ENCODE measurements at places on chromosomes 13 and 19.
A peak's percentile ranks its signal among the peaks of the same experiment; 100 is the strongest.

- no peak for DNase-seq
These were observed 14.7 kb downstream of the CDX2 start for GRCh38 chr13:27954406-27954851.

DNA sequence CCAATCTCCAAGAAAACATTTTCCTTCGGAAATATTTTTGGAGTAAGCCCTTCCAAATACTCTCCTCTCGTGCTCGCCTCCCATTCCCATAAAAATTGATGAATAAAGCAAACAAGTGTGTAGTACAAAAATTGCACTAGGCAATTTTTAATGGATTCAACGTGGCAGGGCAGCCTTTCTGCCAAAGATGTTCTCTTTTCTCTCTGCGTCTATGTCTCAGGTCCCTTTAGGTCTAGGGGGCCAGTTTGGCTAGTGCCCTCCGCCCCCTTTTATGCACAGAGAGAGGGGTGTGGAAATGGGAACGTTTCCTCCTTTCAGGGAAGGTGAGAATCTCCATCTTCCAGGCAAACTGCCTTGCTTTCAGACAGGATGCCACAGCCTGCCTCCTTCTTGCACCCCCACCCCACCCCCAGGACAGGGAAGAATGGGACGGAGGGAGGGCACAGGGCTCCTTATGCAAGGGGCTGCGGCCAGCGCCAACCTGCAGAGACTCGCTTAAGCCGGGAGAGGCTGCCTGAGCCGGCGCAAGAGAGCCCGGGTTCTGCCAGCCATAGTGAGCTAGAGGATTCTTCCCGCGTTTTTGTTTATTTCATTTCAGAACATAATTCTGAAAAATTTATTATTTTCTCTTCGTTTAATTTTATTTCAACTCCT, 2.7 kb upstream of the ZIC2 start:
- no peak for DNase-seq

- no peak for DNase-seq
These were observed 10.0 kb upstream of the SPC24 start for GRCh38 chr19:11165486-11166030.

- DNase-seq: peak; percentile 98
These were observed at the start of gene ZNF350 for GRCh38 chr19:51986309-51987291. ZNF350 (minus strand) TSS chr19:51986840; CDS start chr19:51974360, 12,480 bp downstream.

DNA sequence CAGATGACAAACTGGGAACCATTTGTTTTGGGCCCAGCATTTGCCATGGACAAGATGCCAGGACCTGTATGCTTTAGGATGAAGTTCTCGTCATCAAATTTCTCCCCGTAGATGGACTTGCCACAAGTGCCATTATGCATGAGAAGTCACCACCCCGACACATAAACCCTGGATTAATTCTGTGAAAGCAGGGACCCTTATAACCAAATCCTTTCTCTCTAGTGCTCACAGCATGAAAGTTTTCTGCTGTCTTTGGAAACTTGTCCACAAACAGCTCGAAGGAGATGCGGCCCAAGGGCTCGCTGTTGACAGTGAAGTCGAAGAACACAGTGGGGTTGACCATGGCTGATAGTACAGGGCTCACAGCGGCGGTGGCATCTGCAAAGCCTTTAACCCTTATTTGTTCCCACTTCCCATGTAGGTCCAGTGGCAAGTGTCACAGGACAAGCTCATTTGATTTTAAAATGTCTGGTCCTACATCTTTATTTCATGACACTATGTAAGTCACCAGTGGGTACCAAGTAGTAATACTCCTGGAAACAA, 75.2 kb upstream of the MIR17HG start:
- no peak for DNase-seq

- DNase-seq: no peak
These were observed 20.0 kb downstream of the SLAIN1 start for GRCh38 chr13:77717508-77717907.

DNA sequence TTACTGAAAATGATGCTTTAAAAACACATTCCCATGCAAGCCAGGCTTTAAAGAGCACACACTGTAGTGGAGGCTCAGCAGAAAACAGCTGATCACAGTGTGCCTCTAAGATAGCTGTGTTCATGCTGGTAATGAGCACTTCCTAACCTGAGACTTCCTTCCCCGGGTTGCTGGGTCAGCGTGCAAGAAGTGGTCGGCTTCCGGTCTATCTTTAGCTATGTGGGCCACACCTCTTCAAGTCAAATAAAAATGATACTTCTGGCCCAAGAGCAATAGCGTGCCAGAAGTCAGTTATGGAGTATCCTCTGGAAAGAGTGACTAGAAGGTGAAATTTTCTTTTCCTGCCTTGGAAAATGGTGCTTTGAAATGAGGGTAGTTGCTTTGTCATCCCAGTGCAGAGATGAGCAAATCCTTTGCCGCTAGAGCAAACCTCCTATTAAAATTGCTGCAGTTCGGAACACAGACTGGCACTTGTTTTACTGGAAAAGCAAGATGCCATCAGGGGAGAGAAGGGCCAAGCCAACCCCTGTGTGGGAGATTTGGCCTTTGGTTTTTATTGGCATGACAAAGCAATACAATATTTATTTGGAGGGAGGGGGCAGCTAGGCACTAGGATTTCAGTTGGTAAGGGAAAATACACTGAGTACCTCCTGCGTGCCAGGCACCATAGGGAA, 64.2 kb downstream of the ARHGAP35 start:
- DNase-seq: no peak

DNA sequence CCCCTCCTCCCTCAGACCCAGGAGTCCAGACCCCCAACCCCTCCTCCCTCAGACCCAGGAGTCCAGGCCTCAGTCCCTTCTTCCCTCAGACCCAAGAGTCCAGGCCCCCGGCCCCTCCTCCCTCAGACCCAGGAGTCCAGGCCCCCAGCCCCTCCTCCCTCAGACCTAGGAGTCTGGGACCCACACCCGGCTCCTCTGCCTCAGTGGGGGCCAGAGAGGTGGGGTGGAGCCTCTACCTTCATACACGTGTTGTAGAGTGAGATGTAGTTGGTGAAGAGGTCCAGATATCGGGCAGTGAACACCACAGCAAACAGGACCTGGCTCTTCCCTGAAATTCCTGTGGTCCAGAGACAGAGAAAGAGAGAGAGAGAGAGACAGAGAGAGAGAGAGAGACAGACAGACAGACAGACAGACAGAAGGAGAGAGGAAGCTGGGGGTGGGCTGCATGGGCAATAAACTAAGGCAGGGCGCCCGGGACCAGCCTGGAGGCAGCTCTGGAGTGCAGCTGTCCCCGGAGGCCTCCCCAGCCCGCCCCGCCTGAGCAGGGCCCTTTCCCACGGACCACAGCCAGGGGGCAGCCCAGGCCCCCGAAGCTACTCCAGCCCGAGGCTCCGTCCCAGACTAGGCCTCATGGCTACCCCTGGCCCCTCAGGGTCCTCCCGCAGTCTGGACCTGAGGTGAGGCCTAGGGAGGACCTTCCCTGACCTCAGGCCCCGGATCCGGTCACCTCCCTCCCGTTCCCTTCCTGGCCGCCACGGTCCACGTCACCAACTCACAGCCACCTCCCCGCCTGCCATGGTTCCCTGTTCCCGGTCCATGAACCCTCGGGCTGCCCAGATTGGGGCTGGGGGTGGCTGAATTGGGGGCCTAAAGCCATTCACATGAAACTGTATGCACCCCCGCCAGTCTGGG, 907 bp downstream of the KDELR1 start:
- DNase-seq: peak; percentile 84
